Stimulated activated CD8-positive, alpha-beta memory T cell treated with anti-CD3 and anti-CD28 coated beads, Interleukin-4, amount 100 ng/mL, for 1 hour (primary cell): ENCODE measurements at places on chromosomes 7 and 10.

GRCh38 chr10:78287618-78288017 lies 254.0 kb downstream of the RPS24 start:
- DNase-seq, result no peak

DNA sequence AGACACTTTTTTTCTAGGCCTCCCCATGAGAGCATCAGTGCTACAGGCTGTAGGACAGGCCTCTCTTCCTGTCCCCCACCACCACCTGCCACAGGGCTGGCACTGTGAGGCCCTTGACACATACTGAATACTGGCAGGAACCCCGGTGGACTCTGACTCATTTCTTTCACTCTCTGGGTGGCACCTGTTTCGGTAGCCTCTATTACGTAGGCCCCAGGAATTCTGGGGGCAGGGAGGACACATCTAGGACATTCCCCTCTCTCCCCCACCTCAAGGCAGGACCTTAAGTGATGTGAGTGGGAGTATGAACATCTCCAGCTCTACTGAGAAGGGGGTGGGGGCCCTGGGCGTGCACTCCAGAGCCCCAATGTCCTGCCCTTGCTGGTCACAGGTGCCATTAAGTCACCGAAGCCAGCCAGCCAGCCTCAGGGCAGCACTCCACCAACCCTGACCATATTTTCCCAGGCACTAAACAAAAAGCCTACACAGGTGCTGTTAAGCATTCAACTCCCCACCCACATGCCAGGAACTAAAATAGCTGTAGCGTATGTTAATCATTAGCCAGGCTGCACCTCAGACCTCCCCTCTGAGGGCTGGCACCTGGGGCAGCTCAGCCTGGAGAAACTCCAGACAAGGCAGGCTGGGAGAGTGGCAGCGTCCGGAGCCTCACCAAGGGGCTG lies 8.9 kb downstream of the ANXA11 start:
- DNase-seq, result no peak

DNA sequence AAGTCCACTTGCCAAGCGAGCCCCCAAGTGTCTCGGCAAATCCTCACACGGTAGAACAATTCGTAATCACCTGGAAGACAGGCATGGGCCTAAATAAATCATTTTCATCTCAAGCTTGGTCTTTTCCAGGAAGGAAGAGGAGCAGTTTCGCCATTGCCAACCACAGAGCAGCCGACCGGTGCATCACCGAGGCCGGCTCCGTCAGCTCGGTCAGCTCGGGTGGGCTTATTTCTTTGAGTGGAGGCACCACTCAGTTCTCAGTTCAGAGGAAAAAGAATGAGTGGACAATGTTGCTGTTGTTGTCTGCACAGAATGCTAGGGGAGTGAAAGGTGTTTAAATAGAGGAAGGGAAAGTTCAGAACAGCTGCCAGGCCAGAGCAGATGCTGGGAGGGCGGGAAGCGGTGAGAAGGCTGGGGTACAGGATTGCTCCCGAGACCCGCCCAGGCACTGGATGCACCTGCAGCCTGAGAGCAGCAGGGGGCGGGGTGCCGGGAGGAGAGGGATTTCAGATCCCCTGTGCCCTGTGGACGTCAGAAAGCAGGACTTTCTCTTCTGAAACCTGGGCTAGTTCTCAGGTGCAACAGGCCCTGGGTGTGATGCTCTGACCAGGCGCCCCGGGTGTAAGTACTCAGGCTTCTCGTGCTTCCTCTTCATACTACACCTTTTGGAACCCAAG lies 17.7 kb upstream of the IGFBP3 start:
- no peak for DNase-seq

GRCh38 chr10:62899311-62899710 lies 83.1 kb upstream of the EGR2 start:
- no peak for DNase-seq

GRCh38 chr10:86234107-86234506 lies 132.5 kb downstream of the GRID1 start:
- DNase-seq, result no peak

DNA sequence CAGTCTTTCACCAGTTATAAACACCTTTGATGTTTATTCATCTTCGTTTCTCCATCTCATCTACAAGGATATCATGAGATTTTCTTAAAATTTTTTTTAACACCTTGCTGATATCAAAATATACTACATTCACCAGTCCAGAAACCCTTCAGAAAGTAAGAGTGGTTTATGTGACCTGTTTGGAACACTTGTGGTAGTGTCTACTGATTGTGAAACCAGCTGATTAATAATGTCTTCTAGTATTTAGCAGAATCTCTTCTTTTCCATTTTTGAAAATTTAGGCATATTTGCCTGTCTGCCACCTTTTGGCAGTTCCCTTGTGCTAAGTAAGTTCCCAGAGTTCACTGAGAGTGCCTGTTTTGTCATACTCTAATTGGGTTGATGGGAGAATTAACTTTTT lies 18.5 kb downstream of the DLD start:
- no peak for DNase-seq

DNA sequence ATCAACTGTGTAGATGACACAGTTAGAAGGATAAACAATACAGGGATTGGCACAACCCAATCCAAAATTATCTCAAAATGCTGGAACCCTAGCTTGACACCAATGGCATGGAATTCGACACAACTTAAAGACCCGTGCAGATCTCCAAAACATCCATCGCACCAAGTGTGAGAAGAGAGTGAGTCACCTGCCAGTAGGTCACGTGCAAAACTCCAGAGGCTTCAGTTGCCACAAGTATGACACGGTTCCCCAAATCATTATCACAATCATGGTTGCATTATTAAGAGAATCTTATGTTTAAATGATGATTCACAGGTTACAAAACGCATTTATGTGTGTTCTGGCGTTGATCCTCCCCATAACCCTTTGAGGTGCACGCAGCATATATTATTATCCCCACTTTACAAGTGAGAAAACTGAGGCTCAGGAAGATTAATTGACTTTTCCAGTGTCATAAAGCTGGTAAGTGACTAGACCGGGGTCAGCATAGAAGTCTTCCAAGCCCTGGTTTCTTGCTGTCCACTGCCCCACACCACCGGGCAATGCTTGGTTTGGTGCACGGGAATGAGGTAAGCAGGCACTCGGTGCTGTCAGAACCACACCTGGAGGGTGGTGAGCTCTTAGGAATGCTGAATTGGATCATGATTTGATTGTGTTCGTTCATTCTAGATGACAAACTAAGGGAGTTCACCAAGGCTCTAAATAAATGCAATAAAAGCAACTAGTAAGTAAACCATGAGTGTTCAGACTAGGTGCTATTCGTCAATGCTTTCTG lies 23.6 kb upstream of the STK17A start:
- no peak for DNase-seq

DNA sequence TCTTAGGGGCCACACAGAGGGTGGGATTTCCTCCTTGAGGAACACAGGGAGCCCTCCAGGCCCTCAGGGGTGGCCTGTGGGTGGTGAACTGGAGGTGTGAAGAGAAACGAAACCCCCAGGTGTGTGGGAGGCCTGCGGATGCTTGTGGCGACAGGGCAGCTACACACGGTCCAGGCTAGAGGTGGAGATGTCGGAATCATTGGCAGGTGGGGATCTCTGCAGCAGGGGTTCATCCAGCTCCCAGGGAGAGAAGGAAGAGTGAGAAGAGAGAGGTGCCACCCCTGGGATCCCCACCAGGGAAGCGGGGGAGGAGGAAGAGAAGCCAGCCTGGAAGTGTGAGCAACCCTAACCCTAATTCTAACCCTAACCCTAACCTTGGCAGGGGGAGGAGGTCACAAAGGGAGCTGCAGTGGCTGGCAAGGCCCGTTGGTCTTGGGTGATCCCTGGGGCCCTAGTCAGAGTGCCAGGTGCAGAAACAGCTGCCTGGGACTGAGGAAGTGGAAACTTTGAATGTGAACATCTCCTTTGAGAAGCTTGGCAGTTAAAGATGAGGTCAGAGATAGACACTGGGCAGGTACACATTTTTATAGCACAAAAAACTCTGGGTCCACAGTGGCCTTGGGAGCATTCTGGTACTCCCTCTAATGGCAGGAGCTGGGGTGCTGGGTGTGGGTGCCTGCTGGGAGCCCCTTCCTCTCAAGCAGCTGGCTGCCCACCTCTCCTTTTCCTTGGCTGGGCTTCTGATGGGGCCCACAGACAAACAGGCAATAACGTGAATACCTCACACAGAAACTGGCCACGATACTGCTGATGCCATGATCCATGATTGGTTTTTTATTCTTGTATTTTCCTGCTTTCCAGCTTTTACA lies 6.8 kb upstream of the AEBP1 start:
- no peak for DNase-seq

GRCh38 chr7:101243646-101244374 lies 1.1 kb downstream of the FIS1 start:
- no peak for DNase-seq

GRCh38 chr10:72243822-72244437 lies 27.9 kb upstream of the ASCC1 start:
- no peak for DNase-seq

GRCh38 chr10:3272300-3272699 lies 99.7 kb upstream of the PITRM1 start:
- no peak for DNase-seq

DNA sequence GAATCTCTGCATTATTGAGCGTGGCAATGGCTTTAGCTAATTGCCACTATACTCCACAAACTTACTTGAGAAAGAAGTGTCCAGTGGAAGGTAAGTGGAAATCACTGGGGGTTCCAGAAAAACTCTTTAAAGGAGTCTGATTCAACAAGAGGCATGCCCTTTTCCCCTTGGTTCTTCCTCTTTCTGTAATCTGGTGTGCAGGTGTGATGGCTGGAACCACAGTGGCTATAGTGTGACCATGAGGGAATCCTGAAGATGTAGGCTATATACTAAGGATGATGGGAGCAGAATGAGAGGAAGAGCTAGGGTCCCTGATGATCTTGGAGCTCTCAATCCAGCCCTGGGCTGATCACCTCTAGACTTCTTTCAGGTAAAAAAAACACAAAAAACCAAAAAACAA lies 2.0 kb upstream of the CLEC2L start:
- DNase-seq, result no peak

- DNase-seq, result no peak
Measured at GRCh38 chr7:132756484-132756990, 180.3 kb upstream of the PLXNA4 start.

GRCh38 chr7:74395745-74396311 lies 57.9 kb upstream of the GTF2IRD1 start:
- DNase-seq, result no peak

- DNase-seq, result no peak
Measured at GRCh38 chr10:15254808-15255648, 86.5 kb upstream of the NMT2 start.

DNA sequence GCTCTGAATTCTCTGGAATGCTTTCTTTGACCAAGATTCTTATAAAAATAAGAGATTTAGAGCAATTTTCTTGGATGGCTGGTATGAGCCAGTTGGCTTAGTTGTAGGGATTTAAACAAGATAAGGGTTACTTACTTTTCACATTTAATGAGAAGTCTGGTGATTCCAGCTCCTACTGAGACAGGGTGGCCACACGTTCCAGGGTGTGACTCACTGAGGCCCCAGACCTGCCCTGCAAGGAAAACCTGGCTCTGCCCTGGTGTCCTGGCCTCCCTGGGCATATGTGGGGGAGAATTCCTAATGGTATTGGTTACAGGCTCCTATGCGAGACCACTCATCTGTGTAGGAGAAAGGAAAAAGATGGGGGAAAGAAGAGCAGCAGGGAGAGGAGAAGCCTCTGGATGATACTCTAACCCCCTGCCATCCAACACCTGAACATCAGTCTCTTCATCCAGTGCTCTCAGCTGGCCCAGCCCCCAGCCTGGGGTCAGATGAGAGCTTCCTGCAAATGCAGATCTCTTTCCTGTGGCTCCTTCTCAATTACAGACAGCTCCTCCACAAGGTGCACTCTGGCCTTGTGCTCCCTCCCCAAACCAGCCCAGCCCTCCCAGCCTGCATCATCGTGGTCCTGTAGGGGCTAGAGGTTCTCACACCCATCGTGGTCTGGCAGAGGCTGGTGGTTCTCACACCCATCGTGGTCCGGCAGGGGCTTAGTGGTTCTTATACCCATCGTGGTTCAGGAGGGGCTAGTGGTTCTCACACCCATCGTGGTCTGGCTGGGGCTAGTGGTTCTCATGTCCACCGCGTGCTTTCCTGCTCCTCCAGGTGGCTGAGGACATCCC lies 139.9 kb downstream of the EGFR start:
- DNase-seq, result no peak

- DNase-seq, result no peak
Measured at GRCh38 chr10:44853796-44854195, 57.3 kb upstream of the TMEM72 start.

- DNase-seq, result no peak
Measured at GRCh38 chr10:104056619-104057273, 28.9 kb downstream of the COL17A1 start.

DNA sequence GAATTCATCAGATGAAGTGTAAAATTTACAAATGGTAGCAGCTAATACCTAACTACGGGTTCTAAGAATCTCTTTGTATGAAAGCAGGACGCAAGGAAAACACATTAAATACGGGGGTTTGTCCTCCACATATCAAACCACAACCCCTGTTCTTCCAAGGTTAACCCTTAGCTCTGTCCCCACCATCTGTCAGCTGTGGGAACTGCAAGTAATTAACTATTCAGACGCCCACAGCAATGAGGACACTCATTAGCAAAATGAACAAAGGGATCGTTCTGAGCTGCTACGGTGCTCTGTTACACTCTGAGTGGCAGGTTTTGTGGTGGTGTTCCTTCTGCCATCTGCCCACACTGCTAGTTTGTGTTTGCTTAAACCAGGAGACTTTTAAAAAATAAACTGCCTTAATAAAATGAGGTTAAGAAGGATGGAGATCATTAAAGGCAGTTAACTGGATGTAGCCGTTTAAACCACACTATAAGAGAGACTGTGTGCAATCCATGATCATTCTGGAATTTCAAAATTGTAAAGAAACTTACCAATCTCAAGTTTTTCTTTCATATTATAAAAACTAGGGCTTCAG lies 51.4 kb downstream of the C10orf67 start:
- DNase-seq, result no peak

GRCh38 chr10:85609509-85609908 lies 757.1 kb downstream of the GRID1 start:
- DNase-seq, result no peak

- DNase-seq, result no peak
Measured at GRCh38 chr10:86329896-86330680, 36.5 kb downstream of the GRID1 start.
